ENCODE measurements at places on chromosomes 16 and 17.

DNA sequence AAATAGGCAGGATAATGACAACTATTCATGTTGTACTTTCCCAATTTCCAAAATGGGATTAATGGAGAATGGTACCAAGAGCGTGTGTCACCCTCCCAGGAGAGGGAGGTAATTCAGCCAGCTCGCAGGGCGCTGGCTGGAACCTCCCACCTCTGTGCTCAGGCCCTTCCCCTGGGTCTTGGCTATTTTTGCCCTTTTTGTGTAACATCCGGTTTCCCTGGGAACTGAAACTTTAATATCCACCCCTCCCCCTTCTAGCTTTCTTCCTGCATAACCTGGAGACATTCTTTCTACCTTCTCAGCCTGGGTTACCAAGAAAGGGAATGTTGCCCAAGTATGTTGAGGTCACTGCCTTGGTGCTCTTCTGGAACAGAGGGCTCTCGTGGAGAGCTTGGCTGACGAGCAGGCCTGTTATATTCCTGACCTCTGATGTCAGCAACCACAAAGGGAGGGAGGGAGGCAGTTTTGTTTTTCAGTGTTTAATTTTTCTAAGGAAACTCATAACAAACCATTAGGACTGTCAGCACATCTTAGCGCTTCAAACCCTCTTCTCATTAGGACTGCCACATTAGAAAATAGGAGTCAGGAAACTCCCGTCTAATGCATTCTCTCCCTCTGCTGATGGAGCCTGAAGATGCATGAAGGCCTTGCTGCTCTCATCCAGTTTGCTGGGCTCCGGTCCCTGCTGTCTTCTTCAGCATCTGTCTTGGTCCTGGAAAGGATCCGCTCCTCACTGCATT is 25.6 kb downstream of the ITGB3 start:
- peak; percentile 93 for DNase-seq

DNA sequence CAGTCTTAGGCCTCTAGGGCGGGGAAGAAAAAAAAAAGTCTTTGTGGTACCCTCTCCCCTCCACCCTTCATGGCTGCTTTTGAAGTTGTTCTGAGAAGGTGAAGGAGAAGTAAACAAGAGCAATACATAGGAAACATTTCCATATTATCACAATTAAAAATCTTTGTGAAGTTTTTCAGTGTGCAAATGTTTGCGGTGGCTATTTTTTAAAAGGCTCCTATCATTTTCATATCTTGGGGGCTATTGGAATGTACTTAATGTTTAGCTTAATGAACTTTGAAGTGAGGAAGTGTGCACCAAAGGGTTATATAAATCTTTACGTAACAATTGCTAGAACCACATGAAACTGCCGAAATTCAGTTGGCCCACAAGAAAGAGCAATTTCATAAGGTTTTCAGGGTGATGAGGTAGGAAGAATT is 7.6 kb downstream of the NOL11 start:
- DNase-seq, result peak; percentile 62

DNA sequence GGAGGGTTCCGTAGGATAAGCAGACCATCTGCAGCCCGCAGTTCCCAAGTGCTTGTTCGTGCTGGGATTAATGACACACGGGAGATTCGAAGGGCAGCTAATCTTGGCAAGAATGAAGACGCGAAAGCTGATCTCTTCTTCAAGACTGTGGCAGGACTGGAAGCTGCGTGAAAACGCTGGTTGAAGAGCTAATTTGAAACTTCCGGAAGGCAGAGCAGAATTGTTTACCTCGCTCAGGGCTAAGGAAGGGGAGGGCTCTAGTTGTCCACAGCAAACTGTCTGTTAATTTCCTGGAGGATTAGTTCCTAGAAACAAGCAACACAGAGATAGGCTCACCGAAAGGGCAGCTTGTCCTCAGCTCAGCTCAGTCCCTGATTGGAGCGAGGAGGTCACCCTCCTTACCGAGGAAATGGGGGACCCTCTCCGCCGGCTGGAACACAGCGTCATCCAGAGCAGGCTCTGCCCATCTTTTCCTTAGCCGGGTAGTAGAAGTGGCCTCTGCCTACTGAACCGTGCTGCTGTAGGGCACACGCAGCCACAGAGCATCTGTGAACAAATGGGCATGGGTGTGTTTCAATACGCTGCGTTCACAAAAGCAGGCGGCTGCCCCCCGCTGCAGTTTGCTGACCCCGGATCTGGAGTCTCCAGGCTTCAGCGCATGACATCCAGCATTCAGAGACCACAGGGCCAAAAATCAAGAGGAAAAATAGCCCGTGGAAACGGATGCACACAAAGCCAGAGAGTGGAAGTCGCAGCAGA is 16.7 kb upstream of the BAIAP2 start:
- DNase-seq, result peak; percentile 93

GRCh38 chr16:50079397-50080140 is 13.8 kb downstream of the HEATR3 start:
- DNase-seq, result no peak

- no peak for DNase-seq
Measured at GRCh38 chr17:35900280-35900679, 20.1 kb upstream of the CCL5 start.

GRCh38 chr17:44212507-44213402 is 6.7 kb downstream of the UBTF start:
- DNase-seq, result peak; percentile 86

- no peak for DNase-seq
Measured at GRCh38 chr17:56947741-56948140, 13.1 kb downstream of the COIL start.

GRCh38 chr16:53949715-53950410 is 245.9 kb downstream of the FTO start:
- no peak for DNase-seq

- peak; percentile 73 for DNase-seq
Measured at GRCh38 chr17:9768381-9768934, 22.9 kb downstream of the DHRS7C start.

GRCh38 chr16:4537376-4538343 is 913 bp downstream of the CDIP1 start:
- peak; percentile 83 for DNase-seq

GRCh38 chr16:27676839-27677238 is 126.9 kb downstream of the KATNIP start:
- peak; percentile 86 for DNase-seq

- no peak for DNase-seq
Measured at GRCh38 chr17:72233986-72234385, 113.2 kb downstream of the SOX9 start.

GRCh38 chr16:28869201-28869600 is 5.6 kb downstream of the SH2B1 start:
- DNase-seq, result peak; percentile 68

GRCh38 chr17:1083451-1084187 is 86.7 kb downstream of the TIMM22 start:
- peak; percentile 47 for DNase-seq

GRCh38 chr17:82317394-82318168 is at the start of gene CD7:
Gene CD7 (minus strand): TSS chr17:82317608. CDS start chr17:82317495, 113 bp downstream.
- DNase-seq, result no peak

- no peak for DNase-seq
Measured at GRCh38 chr16:87959391-87959990, 8.3 kb downstream of the BANP start.

DNA sequence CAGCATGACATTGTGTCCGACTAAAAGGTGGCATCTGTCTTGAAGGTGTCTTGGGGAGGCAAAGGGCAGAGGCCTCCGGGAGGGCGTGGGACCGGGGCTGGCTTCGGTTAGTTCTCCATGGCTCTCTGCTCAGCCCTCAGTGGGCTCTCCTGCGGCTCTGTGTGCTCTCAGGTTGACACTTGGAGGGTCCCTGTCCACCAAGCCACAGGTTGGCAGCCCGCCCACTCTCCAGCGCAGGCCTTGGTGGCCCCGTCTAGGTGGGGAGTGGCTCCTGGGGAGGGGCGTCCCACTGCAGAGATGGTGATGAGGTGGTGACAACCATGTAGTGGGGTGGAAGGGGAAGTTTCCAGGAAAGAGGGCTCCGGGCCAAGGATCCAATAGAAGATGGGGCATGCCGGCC is 31.6 kb downstream of the ADGRG5 start:
- DNase-seq, result peak; percentile 69

DNA sequence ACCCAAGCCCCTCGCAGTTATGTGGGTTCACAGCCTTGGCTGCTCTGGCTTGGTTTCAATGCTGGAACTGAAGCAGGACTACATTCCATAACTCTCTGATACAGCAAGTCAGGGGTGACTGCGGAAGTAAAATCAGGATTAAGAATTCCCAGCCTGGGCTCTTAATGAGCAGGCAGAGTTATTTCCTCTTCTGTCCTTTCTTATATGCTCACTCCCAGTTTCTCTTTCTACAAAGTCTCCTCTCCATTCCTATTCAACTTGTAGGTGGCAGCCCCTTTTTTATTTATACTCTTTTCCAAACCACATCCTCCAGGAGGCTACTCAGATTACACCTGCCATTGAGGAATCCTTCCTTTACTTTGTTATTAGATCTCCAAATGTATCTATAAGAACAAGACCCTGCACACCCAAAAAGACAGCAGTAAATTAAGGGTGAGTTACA is 40.3 kb downstream of the HOXB1 start:
- DNase-seq, result no peak

DNA sequence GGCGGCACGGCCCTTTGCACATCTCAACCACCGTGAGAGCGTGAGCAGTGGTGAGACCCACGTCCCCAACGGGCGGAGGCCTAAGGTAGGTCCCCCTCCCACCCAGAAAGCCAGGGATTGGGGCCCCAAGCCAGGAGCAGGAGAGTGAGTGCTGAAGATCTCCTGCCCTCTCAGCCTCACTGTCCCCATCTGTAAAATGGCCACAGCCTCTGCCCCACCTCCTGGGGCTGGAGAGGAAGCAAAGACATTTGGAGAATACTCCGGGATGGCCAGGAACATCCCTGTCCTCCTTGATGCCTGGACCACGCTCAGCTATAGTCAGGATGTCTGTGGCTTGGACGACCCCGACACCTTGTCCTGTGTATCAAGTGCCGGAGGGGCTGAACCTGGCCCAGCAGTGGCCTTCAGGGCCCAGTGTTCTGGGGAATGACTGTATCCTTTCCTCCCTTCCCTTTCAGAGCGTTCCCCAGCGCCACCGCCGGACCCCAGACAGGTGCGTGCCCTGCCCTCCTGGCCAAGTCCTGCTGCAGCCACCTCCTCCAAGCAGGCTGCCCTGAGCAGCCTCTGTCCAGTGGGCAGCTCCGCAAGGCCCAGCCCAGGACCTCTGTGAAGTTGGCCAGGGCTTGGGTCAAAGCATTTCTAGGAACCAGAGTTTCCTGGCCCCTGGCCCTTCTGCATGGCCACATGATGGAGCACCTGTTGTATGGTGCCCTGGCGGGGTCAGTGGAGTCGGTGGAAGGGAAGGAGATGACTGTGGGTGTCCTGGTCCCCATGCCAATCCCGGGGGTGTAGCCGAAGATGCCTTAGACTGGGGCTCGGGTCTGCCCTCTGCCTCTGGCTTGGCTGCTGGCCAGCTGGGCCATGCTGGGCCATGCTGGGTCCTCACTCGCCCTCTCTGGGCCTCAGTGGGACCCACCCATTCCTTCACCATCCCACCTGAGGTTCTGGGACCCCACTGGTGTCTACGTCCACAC is 38.4 kb downstream of the ADCY7 start:
- DNase-seq, result peak; percentile 54

DNA sequence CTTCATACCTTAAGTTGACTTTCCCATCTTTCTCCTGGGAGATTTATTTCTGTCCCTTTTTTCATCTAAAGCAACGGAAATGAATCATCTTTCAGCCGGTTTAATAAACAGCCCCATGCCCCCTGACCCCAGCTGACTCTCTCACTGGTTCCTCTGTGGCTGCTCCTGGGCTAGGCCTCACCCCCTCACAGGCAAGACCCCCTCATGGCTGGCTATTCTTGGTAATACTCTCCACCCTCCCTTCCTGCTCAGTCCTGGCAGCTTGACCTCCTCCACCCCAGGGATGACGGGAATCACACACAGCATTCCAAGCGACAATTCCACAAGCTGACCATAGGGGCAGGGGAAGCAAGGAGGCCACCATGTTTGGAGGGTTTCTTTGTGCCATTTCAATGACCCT is 1.5 kb upstream of the ADAP2 start:
- DNase-seq, result peak; percentile 81

DNA sequence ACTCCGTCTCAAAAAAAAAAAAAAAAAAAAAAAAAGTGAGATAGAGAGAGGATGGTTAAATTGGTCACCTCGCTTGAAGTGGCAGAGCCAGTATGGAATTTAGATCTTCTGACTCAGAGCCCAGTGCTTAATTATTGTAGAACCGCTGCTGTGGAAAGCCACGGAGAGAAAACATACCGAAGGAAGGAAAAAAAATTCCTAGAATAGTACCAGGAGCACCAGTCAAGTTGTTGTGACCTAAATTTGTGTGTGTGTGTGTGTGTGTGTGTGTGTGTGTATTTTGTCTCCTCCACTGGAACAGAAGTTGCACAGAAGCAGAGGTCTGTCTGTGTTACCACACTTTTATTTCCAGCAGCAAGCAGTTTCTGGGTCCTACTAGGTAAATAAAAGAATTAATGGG is 10.6 kb upstream of the NUP85 start:
- DNase-seq, result peak; percentile 87

- no peak for DNase-seq
Measured at GRCh38 chr17:79104898-79105600, 30.4 kb downstream of the ENGASE start.

GRCh38 chr16:30069611-30070462 is 4.3 kb downstream of the ALDOA start:
- peak; percentile 83 for DNase-seq

DNA sequence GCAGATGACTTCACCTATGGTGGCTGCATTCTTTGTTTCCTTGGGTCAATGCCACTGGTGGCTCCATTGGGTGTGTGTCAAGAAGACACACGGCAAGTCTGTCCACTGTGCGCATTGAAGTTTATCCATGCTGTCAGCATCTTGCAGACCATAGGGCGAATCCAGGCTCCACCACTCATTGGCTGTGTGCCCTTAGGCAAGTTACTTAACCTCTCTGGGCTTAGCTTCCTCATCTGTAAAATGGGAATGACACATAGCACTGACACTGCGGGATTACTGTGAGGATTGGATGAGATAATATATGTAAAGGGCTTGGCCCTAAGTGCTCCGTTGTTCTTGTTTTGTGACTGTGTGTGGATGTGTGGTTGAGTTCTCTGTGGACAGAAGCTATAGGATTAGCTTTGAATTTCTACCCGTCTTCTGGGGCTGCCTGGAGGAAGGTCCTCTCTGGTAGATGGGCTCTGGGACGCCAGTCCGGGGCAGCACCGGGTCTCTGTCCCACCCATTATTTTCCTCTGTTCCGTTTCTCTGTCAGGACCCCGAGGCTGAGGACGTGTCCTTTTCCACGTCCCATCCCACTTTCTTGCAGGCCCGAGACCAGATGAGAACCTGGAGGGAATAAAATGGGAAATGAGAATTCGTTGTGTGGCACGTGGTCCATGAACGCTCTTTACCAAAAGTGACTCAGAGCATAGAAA is 178.4 kb downstream of the IRF8 start:
- no peak for DNase-seq

GRCh38 chr17:64162554-64162953 is 32.6 kb upstream of the ERN1 start:
- DNase-seq, result no peak

Measured in osteoblast (primary cell).